ENCODE measurements at places on chromosomes 13 and 19. TPM values are rescaled to one million over a fixed set of nuclear protein-coding genes. Genes with fewer than 3 reads are reported as not detected.

The AP2A1 gene
- total RNA-seq = 37.3 TPM

GRCh38 chr13:26425443-26426358, 131.8 kb upstream of the WASF3 start:
- no peak for DNase-seq

The ZGLP1 gene
- 1.1 TPM for total RNA-seq

GRCh38 chr19:9721861-9722260, 46.7 kb downstream of the ZNF846 start:
- DNase-seq = no peak

- DNase-seq = no peak
Measured at GRCh38 chr19:42601811-42602443, 7.2 kb upstream of the CEACAM8 start.

The STK24 gene
- total RNA-seq = 73.4 TPM

DNA sequence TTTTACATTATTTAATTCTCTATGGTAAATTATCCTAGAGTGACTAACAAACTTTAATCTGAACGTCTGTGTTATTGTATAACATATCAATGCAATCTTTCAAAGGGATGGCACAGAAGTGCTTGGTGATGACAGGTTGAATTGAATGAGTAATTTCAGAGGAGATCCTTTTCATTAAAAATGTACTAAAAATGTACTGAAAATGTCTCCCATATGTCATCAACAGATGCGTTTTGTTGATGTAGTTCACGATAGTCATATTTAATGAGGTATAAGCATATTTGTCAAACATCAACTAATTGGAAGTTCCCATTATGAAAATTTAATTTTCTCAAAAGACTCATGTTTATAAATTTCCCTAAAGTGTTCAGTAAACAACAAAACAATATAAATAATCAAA, 1434.7 kb upstream of the PCDH20 start:
- no peak for DNase-seq

DNA sequence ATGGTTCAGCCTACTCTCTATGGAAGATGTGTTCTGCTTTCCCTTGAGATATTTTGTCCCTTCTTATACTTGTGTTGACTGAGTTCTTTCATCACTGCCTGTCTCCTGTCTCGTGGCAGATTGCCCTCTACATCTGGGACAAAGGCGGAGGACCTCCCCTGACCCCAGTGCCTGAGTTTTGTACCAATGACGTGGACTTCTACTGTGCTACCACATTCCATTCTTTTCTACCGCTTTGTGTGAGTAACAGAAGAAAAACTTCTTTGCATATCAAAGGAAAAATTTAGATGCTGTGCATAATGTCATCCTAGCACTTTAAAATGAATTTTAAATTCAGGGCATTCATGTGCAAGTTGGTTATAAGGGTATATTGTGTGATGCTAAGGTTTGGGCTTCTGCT, 74.6 kb downstream of the B3GLCT start:
- no peak for DNase-seq

The GRIN2D gene
- 1.9 TPM for total RNA-seq

The ACER1 gene
- not detected for total RNA-seq

The DNAJC15 gene
- 16.9 TPM for total RNA-seq

The KLK13 gene
- not detected for total RNA-seq

DNA sequence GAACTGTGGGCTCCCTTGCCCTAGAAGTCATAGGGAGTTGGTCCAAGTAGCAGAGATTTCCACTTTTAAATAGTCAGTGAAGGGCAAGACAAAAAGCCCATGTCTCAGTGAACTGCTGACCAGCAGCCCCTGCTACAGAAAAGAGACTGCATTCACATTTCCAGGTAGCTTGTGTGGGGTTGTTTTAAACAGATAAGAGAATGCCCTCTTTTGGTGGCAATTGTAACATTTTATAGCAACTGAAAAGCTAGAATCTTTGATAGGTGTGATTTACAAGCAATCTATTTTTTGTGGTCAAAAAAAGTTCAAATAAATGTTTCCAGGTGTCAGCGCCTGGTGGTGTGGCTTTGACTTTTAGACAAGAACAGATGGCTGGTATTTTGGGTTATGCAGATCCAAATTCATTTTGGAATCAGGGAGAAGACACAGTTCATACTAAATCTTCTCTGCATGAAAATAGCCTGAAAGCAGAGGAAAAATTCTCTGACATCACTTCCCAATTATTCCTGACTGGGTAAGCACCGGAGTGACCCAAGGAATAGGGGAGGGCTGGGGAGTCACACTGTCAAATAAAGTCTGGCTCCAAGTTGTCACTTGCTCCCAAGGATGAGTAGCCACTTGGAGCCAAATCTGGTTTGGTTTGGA, 26.2 kb upstream of the GPR12 start:
- DNase-seq = no peak

The KLF1 gene
- total RNA-seq = 0.26 TPM

GRCh38 chr13:111852725-111853518, 214.0 kb upstream of the SOX1 start:
- no peak for DNase-seq

The RFPL4AL1 gene
- total RNA-seq = not detected

The KCNK6 gene
- 11.8 TPM for total RNA-seq

The MCEMP1 gene
- 0.26 TPM for total RNA-seq

DNA sequence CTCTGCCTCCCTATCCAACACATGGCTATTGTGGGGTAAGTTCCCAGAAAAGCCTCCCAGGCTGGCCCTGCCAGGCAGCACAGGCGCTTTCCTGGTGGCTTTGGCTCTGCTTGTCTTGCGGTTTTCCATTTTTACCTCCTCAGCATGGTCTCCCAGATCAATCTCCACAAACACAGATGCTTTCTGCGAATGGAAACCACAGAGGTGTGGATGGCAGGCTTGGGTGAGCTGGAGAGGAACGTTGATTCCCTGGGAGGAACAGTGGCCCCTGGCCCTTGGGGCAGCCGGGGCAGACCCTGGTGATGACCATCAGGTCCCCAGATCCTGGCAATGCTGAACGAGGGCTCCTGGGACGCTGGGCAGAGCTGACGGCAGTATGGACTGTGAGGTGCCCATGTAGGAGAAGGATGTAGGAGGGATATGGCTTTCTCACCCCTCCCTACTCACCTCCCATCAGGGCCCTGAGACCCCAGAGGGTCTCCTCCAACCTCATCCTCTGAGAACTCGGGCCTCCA, 6.6 kb downstream of the C13orf46 start:
- DNase-seq = no peak

DNA sequence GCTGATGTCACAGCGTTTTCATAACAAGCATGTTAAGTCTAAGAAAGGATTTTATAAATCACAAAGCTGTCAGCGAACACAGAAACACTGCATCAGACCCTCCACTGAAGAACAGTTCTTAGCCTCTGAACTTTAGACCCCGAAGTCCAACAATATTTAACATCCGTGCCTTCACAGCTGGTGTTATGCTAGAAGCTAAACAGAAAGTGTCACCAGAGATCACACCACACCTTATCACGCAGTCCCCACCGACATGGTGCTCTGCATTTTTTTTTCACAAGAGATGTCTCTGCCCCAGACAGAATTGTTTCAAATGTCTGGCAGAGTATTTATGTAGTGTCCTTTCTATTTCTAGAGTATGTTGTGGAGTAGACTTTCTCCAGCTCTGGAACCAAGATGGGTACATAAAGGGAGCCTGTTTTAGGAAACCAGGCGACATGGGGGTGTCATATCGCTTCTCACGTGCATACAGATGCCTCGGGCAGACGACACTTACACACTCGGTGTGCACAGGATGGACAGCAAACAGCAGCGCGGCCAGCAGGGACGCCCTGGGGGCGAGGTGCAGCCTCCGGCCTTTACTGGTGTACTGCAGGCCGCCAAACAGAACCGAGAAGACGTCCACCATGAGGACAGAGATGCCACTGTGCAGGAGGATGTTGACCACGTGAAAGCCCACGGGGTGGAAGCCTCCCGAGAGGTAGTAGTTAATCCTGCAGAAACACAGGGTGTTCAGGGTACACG, 12.0 kb downstream of the TMTC4 start:
- no peak for DNase-seq

DNA sequence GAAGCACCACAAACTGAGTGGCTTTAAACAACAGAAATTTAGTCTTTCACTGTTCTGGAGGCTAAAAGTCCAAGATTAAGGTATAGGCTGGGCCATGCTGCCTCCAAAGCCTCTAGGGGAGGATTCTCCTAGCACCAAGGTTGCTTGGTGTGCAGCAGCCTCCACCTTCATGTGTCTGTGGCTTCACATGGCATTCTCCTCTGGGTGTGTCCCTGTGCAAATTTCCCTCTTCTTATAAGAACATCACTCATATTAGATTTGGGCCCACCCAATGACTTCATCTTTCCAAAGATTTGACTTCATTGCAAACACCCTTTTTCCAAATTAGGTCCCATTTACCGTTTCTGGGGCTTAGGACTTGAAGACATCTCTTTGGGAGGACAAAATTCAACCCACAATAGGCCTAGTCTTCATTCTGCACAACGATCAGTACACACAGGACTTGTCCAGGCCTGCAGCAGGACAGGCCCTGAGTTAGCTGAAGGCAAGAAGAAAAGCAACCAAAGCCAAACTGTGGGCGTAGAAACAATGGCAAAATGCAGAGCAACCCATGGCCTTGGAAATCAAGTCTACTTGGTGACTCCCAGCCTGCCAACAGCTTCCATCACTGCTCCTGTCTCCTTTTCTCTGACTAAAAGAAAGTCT, 521.2 kb upstream of the NBEA start:
- no peak for DNase-seq

- no peak for DNase-seq
Measured at GRCh38 chr13:107457686-107458085, 757.6 kb downstream of the LIG4 start.

GRCh38 chr13:42305503-42305902, 33.6 kb downstream of the AKAP11 start:
- no peak for DNase-seq

The ZNF763 gene
- total RNA-seq = 6.1 TPM

The PRR19 gene
- not detected for total RNA-seq

DNA sequence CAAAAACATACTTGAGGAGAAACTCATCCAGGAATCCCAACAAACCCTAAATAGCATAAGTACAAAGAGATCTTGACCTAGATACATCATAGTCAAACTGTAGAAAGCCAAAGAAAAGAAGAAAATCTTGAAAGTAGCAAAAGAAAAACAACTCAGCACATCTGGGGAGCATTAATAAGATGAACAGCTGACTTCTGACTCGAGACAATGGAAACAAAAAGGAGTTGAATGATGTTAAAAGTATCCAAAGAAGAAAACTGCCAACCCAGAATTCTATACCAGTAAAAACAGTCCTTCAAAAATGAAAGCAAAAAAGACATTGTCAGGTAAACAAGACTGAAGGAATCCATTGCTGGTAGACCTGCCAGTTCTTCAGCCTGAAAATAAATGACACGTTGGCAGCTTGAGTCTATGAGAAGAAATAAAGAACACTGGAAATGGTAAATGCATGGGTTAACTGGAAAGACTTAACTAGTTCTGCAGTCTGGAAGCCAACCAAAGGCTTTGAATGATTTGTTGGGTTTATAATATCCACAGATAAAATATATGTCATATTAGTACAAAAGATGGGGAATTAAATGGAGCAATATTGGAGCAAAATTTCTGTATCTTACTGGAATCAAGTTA, 46.8 kb downstream of the TSSK6 start:
- DNase-seq = no peak

GRCh38 chr13:36841391-36841790, 22.4 kb downstream of the RFXAP start:
- DNase-seq = no peak

GRCh38 chr19:510606-511100, 3.4 kb downstream of the TPGS1 start:
- DNase-seq = no peak

The PDCD2L gene
- total RNA-seq = 8.1 TPM

GRCh38 chr19:53355739-53356138, 9.8 kb upstream of the ZNF525 start:
- DNase-seq = no peak

DNA sequence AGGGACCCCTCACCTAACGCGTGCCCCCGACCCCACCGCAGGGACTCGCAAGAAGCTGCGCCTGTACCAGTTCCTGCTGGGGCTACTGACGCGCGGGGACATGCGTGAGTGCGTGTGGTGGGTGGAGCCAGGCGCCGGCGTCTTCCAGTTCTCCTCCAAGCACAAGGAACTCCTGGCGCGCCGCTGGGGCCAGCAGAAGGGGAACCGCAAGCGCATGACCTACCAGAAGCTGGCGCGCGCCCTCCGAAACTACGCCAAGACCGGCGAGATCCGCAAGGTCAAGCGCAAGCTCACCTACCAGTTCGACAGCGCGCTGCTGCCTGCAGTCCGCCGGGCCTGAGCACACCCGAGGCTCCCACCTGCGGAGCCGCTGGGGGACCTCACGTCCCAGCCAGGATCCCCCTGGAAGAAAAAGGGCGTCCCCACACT, 4.7 kb upstream of the MYBPC2 start:
- DNase-seq = peak; percentile 61

DNA sequence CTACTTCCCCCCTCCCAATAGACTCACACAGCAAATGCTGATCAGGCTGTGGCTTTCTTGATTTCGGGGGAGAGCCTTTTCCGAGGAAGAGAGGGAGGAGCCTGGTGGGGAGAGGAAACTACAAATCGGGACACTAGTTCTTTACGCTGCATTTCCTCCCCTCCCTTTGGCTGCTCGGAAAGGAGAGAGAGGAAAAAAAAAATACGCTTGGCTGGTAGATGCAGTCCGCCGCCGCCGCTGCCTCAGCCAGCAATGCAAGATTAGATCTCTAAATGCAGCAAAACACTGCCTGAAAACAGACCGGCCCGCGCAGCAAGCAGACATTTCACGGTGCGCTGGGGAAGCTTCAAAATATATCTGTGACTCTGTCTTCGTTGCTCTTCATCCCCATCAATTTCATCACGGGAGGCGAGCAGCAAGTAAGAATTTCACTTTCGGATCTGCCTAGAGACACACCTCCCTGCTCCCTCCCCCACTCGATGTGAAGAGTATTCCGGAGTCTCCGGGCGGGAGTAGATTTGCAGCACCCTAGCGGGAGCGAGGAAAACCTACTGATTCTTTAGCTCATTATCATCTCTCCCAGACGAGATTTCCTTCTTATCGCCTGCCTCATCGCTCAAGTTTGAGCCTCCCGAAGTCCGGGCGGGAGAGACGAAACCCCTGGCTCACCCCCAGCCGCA, at the start of gene PCDH17:
PCDH17 (plus strand) TSS at position 149 of the 680 bp plus-strand sequence. CDS start 803 bp downstream, outside the sequence.
- peak; percentile 51 for DNase-seq

- DNase-seq = no peak
Measured at GRCh38 chr19:16261584-16262368, 62.9 kb upstream of the KLF2 start.

DNA sequence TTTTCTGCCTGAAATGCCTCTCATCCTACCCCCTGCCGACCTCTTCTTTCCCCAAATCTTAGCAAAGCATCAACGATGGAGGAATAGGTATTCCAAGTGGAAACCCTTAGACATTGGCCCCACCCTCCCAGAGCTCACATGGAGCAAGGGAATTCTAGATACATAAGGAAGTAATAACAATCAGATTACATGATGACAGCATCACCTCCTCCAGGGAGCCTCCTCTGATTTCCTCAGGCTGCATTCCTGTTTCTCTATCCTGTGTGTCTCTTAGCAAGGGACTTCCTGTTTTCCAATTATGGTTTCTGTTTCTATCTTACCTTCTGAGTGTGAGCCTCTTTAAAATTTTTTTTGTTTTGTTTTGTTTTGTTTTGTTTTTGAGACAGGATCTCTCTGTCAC, 246.6 kb downstream of the TSHZ3 start:
- DNase-seq = no peak

Measured in urinary bladder (tissue), 4 donors.